ENCODE measurements at places on chromosomes 1 and 21. TPM values are rescaled to one million over a fixed set of nuclear protein-coding genes. Genes with fewer than 3 reads are reported as not detected.

- H3K36me3 ChIP-seq: no peaks in the 10 kb centered on the region
- no peak overlapping the region for H3K27ac ChIP-seq
- no peaks in the 10 kb centered on the region for H3K27me3 ChIP-seq
These were observed 13.3 kb downstream of the OVAAL start for GRCh38 chr1:180571832-180572636.

GRCh38 chr1:77415579-77415978, 133.8 kb downstream of the AK5 start:
- H3K27ac ChIP-seq: no peak overlapping the region
- H3K36me3 ChIP-seq: no peaks in the 10 kb centered on the region
- H3K4me3 ChIP-seq: no peak overlapping the region
- no peak for DNase-seq
- no peaks in the 10 kb centered on the region for H3K4me1 ChIP-seq
- H3K27me3 ChIP-seq: no peaks in the 10 kb centered on the region

The UTP25 gene
- total RNA-seq: 8.3 TPM

- H3K4me3 ChIP-seq: no peak overlapping the region
- no peak overlapping the region for H3K27ac ChIP-seq
- H3K4me1 ChIP-seq: no peaks in the 10 kb centered on the region
These were observed 37.9 kb downstream of the PABPC4 start for GRCh38 chr1:39538531-39539251.

DNA sequence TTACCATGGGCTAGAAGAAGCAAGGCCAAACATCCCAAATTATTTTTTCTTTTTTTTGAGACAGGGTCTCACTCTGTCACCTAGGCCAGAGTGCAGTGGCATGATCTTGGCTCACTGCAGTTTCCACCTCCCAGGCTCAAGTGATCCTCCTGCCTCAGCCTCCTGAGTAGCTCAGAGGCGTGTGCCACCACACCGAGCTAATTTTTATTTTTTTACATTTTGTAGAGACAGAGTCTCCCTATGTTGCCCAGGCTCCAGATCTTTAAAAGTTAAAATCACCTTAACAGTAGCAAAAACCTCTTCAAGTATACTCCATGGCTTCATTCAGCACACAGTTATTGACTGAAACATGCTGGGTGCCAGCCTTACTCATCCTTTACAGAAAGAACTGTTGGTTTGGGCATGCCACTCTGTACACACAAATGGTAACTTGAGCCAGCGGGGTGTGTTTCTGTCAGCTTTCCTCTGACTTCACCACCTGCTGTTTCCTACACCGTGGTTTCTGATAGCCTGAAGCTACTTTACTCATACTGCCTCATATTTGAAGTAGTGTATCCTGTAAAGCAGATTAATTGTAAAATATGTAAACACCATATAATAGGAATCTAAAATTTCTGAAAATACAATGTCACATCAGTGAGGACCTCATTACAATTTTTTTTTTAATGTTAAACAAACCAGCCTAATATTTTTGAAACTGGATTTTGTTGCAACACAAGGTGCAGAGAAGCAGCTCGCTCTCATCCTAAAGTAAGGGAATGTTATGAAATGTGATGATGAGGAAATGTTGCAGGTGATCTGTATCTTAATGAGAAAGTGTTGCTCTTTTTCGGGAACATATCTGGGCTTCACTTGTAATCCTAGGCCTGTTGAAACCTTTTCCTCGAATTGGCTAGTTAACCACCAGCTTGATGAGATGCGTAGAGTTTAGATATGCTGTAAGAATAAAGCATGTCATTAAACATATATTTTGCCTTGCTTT, 113.9 kb downstream of the ATP5PO start:
- H3K36me3 ChIP-seq: no peaks in the 10 kb centered on the region
- DNase-seq: peak; percentile 22
- H3K27me3 ChIP-seq: no peaks in the 10 kb centered on the region
- no peaks in the 10 kb centered on the region for H3K4me1 ChIP-seq
- peak overlapping the region; percentile 6 for H3K27ac ChIP-seq

- H3K27me3 ChIP-seq: no peaks in the 10 kb centered on the region
- H3K4me1 ChIP-seq: peaks cover 13% of the 10 kb centered on the region
- DNase-seq: no peak
- no peaks in the 10 kb centered on the region for H3K36me3 ChIP-seq
- H3K4me3 ChIP-seq: no peak overlapping the region
- H3K27ac ChIP-seq: peak overlapping the region; percentile 33
These were observed 56.6 kb downstream of the NKAIN1 start for GRCh38 chr1:31183126-31183525.
